ENCODE measurements at places on chromosomes 7 and 10.

- DNase-seq: no peak
Observed at GRCh38 chr7:54186336-54186735, 355.8 kb upstream of the VSTM2A start.

- DNase-seq: no peak
Observed at GRCh38 chr7:91446819-91447218, 182.6 kb downstream of the FZD1 start.

GRCh38 chr7:113460067-113460466 lies 341.7 kb upstream of the SMIM30 start:
- DNase-seq: no peak

DNA sequence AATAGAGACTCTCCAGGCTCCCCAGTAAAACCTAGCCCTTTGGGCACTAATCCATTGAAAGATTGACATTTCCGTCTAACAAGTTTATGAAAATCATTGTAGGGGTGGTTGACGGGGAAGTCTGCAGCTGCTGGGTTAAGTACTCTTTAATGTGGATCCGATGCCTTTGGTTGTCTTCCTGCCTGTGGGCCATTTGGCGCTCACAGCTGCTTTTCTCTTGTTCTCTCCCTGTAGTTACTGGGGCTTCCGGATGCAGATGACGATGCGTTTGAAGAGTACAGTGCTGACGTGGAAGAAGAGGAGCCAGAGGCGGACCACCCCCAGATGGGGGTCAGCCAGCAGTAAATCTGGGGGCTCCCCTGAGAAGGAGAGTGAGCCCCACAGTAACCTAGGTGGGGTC lies 22.4 kb downstream of the MTURN start:
- no peak for DNase-seq

DNA sequence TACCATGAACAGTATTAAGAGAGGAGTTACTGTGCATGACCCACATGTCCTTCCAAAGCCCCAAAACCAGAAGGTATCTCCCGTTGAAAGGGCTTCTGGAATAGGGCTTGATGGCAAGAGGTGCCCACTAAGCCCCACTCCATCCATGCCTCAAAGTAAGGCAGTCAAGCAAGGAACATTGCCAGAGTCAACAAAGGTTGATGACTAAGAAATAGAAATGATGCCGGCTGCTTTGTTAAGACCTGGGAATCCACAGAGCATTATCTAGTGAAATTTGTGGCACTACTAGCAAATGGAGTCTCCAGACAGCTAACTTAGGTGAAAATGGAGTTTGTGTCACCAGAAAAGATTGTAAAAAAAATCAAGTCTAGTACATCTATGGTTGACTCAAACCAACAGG lies 6.2 kb downstream of the SFR1 start:
- no peak for DNase-seq

DNA sequence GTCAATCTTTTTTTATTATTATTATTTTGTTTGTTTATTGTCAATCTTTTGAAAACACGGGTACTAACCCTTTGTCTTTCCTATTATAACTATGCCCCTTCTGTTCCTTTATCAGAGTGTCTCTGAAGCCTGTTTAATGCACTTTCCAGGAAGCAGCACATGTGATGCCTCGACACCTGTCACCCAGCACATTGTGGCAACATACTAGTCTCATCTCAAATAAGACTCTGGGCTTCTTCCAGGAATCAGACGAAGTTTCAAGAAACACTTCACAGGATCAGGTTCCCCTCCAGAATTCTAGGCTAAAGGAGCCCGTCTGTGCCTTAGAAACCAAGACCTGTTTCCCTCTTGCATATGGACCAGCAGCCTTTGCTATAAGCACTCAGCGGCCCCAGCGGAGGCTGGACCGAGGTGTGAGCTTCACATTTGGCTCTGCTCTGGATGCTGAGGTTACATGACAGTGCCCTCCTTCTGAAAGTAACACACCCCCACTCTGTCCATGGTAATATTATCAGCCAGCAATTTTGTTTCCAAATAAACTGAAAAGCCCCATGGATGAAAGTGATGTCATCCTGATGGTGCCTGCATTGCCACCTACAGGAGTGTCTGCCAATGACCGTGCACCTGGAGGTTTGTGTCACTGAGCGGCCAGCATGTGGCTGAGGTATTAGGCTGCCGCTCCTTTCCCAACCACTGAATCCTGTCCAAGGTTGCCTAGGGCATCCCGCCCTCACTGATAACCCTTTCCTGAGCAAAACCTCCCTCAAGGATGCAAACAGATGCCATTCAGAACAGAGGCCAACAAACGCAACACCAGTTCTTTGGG lies 38.1 kb downstream of the MKI67 start:
- DNase-seq: no peak

DNA sequence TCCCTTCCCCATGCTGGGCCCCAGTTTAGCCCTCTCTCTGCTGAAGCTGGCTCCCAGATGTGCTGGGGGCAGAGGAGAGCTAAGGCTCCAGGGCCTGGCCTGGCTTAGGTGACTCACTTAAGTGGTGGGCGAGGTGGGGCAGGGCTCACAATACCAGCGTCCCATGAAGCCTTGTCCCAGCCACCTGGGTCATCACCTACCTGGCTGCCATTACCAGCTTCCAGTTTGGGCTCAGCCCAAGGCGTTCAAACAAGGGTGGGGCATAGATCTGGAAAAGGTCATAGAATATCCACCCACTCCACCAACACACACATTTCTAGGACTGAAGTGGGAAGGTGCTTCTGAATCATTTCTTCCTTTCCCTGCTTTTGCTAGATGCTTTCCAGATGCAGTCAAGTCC lies 8.3 kb downstream of the KAZALD1 start:
- no peak for DNase-seq

DNA sequence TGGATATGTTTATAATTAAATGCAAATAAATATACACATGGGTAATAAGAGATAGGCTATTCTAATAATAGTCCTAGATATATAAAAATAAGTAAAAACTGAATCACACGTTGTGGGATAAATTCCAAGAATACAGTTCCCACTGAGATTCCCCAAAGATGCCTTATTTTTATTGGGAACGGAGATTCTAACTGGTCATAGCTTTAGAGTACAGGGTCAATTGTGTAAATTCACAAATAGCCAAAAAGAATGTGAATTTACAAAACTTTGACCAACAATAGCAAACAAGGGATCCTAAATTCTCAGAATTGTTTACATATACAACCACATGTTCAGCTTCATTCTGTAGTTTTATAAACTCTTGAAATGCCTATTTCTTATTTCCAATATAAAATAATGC lies 65.0 kb downstream of the VSTM4 start:
- no peak for DNase-seq

DNA sequence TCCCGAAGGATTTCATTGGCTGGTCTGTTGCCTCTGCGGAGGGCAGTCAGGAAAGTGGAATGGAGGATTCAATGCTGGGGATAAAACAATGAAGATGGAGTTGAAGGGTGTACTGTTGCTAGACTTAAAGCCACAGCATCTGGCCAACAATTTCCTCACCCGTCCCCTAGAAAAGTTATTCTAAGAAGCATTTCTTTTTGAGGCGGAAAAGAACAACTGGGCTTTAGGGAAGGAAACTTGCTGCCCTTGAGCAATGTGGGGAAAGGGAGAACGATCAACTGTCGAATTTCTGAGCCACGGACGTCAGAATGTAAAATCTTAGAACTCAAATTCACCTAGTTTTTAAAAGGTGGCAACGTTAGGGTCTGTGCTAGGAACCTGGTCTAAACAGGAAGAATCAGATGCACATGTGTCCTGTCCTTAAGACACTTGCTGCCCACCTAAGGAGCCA lies 664 bp downstream of the FMC1 start:
- no peak for DNase-seq

DNA sequence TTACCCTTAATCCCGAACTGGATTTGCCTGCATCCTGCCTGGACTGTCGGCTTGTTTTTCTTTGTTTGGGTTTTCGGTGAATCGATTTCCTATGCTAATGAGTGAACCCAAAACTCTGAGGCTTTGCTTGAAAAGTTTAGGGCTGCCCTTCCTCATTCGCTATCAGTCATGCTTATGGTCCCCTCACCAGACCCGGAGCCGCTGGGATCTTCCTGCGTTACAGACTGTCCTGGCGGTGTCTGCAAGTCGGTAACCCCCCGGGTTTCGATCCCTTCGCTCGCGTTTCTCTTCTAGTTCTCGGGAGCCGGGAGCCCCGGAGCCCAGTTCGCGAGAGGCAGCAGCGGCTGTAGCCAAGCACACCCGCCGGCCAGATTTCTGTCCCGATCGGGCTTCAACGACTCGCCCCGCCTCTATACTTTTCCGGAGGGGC lies 2.2 kb downstream of the EMX2 start:
- no peak for DNase-seq

DNA sequence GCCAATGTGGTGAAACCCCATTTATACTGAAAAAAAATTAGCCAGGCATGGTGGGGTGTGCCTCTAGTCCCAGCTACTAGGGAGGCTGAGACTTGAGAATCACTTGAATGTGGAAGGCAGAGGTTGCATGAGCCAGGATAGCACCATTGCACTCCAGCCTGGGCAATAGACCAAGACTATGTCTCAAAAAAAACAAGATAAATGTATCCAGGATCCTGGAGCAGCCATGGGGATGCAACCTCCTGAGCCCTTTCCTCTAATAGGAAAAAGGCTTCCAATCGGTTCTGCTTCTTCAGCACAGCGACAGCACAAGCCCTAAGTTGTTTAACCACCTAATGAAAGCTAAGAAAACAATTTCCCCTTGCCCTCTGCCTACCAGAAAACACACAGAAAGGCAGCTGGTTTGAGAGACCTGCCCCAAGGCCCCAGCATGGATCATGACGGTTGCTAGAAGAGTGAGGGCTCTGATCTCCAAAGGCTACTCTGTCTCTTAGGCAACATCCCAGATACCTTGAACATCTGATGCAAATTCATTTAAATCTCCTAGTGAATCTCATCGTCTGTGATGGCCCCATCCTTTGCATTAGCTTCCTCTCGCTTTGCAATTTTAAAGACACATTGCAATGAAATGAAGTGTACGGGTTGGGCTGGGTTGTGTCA lies 220.8 kb downstream of the ARHGAP21 start:
- no peak for DNase-seq

- DNase-seq: no peak
Observed at GRCh38 chr10:59633063-59633462, 76.6 kb downstream of the SLC16A9 start.

- DNase-seq: no peak
Observed at GRCh38 chr7:96612034-96612433, 97.6 kb downstream of the SEM1 start.

DNA sequence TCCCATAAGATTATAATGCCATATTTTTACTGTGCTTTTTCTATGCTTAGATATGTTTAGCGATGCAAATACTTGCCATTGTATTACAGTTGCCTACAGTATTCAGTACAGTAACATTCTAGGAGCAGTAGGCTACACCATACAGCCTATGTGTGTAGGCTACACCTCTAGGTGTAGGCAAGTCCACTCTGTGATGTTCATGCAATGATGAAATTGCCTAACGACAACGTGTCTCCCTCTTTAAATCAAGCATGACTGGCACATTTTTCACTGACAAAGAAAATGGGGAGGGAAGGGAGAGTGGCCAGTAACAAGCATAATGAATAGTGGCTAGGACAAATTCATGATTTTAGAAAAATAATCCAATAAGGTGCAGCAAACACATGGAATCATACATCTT lies 1.7 kb downstream of the NCAPG2 start:
- no peak for DNase-seq

DNA sequence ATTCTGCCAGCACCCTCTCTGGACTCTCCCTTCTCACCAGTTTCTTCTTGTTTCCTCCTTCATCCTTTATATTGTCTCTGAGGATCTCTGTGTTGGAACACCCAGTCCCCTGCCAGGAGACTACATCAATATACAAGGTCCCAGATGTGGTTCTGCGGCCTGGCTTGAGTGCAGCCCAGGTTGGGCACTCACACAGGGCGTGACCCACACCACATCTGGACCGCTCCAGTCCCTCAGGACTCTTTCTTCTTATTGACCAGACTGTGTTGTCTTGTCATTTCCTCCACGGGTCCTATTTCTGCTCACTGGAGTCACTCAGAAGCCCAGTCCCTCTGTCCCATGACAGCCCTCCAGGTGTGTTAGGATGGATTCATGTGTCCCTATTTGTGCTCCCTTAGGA lies 26.0 kb downstream of the NKX2-3 start:
- DNase-seq: no peak

DNA sequence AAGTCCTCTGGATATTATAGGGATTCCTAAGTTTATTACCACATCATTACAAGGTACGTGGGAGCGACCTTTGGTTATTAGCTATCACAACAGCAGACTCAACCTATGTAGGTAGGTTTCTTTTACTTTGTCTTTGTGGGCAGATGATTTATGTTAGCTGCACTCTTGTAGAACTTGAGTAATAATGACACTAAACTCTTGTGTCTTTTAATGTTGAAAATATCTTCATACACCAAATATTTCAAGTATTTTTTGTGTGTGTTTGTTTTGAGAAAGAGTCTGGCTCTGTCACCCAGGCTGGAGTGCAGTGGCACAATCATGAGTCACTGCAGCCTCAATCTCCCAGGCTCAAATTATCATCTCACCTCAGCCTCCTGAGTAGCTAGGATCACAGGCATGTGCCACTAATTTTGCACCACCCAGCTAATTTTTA lies 19.2 kb upstream of the SUPV3L1 start:
- DNase-seq: no peak

All from cortex of kidney (tissue), 1 donor.